ENCODE measurements at places on chromosomes 4 and X.

- DNase-seq, result no peak
Measured at GRCh38 chr4:182221987-182222386, 21.2 kb upstream of the TENM3 start.

DNA sequence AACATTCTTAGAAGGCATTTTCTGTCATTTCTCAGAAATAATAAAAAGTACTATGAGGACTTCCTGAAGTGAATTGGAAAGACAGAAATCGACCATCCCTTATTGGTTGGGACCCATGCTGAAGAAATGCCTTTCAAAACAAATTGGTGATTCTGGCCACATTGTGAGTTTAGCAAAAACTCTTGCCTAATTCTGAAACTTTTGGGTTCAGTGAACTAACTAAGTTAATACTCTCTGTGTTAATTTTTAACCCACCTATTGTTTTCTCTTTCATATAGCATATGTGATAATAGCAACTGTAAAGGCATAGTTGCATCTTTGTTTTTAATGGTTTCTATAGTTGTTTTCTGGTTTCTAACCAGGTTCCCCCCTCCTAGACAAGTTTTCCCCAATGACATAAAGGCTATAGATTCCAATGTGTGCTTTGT, 129.3 kb upstream of the FAT1 start:
- no peak for DNase-seq

DNA sequence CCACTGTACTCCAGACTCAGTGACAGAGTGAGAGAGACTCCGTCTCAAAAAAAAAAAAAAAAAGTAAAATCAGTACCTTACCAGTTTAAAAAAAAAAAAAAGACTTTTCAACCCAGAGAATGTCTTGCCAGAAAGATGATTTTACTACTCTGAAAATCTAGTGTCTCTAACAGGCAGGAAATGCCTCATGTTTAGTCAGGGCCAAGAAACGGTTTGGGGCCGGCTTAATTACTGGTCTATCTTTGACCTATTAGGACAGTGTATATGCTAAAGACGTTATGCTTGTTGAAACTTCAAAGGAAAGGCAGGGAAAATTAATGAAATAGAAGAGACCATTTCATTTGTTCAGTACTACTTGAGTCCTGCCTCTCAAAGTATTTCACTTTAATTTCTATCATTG, 9.9 kb downstream of the BEND4 start:
- no peak for DNase-seq

DNA sequence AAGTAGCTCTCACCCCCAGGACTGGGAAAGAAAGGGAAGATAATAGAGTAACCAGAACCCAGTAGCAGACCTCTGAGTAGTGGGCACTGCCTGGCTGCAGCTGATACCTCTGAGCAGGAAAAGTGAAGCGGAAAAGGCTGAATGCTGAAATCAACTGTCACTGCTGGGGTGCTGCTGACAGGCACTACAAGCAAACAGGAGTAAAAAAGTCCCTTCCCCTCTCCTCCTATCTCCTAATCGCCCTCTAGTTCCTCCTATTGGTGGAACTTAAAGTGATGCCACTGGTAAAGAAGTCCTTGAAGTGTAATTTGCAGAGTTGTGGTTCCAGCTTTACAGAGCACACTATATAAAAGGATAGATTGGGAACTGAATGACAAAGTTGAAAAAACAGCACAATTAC, 32.8 kb upstream of the GLRB start:
- DNase-seq, result no peak

DNA sequence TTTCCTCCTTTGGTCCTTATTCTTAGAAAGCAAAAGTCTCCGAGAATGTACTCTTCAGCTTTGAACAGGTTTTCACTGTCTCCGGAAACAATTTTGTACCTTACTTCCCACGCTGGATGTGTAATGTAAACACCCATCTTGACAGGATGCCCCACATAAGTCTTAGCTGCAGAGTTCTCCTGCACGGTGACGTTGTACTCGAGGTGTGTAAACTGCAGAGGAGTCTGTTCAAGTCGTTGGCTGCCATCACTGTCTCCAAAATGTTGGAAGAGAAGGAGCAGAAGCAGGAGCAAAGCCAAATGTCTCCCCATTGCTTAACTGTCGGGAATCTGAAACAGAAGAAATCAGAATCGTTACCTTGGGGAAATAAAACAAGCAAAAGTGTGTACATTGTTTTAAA, 14.1 kb downstream of the FAT1 start:
- DNase-seq, result no peak

DNA sequence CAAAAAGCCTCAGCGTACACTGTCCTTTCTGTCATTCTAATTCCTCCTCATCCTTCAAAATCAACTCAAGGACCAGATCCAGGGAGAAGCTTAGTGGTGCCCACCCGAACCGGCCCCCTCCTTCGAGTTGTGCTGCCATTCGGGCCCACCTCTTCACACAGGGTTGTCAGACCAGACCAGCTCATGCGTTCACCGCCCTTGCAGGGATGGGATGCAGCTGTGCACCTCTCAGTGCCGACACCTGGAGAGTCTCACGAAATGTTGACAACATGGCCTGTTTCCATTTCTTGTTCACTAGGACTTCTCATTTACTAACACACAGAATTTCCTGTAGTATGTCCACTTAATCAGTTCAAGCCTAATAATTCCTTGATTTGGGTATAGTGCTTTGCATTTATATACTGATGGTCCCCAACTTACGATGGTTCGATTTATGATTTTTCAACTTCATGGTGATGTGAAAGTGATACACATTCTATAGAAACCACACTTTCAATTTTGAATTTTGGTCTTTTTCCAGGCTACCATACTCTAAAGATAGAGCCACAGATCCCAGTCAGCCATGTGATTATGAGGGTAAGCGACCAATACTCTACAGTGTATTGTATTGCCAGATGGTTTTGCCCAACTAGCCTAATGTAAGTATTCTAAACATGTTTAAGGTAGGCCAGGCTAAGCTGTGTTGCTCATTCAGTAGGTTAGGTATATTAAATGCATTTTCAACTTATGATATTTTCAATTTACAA, 23.3 kb downstream of the PKD2 start:
- no peak for DNase-seq

- no peak for DNase-seq
Measured at GRCh38 chr4:164621886-164622521, 131.9 kb upstream of the SMIM31 start.

- no peak for DNase-seq
Measured at GRCh38 chr4:69576251-69576877, 63.1 kb downstream of the UGT2A2 start.

DNA sequence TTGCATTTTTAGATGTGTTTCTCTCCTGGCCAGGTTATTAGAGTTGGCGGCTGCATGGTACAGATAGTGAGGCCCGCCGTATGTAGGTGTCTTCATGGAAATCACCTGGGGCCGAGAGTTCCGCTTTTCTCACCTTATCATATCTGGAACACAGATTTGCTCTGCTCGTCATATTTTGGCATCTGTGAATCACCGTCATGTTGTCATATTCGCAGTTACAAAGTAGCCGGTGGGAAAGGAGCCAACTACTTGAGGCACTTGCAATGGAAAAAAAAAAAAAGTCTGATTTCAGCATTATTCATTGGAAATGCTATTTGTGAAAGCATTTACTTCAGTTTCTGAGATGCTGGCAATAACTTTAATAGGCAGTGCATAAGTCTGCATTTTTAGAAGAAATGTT, 1715.2 kb upstream of the TENM3 start:
- no peak for DNase-seq

- DNase-seq, result no peak
Measured at GRCh38 chr4:101140228-101140627, 207.1 kb downstream of the PPP3CA start.

DNA sequence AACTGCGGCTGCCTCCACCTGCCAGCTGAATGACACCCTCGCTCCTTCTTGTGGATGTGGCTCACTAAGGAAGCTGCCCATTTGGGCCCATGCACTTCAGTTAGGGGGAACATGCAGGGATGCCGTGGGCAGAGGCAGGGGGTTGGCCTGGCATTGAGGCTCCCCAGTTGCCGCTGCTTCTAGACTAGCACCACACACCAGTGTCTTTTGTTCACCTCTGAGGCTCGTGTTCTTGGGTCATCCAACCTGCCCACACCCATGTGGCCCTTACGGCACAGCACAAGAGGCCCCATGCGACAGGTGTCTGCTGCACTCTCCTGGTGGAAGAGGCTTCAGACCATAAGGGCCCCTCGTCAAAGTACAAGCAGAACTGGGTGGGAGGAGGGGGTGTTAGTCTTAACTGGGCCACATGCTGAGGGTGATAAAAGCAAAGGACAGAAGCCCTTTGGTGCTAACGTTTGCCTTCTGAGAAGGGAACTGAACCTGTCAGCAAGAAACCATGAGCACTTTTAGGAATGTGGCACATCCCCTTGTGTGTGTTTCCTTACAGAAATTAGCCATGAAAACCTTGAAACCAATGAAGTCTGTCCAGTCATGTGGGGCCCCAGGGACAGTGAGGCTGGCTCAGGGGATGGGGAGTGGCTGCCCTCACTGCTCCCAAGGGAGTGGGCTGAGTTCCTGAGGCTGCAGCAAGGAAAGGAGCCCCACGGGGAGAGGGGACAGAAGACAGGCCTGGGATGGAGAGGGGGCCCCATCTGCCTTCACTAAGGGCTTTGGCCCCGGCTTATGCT, 39.2 kb downstream of the MAP7D3 start:
- DNase-seq, result no peak

- DNase-seq, result no peak
Measured at GRCh38 chr4:8778760-8779159, 92.9 kb downstream of the HMX1 start.

DNA sequence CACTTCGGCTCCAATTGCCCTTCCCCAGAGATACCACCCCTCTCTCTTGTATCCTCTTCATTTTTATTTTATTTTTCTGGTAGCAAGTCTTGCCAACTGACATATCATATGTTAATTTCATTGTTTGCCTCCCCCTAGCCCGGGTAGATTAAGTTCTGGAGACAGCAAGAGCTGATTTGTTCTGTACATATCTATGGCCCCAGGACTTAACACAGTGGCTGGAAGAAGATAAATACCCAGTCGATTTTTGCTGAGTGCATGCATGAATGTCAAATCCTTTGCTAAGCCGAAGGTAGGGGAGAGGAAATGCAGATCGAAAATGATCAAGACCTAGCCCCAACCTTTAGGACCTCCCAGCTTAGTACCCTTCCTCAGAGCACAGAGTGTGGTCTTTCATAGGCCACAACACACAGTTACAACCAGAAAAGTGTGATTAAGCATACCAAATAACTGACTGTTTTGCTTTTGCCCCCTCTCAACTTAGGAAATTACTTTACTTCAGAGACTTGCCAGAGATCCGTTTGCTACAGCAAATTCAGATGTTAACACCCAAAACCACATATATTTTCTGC, 58.7 kb upstream of the KLF3 start:
- no peak for DNase-seq

DNA sequence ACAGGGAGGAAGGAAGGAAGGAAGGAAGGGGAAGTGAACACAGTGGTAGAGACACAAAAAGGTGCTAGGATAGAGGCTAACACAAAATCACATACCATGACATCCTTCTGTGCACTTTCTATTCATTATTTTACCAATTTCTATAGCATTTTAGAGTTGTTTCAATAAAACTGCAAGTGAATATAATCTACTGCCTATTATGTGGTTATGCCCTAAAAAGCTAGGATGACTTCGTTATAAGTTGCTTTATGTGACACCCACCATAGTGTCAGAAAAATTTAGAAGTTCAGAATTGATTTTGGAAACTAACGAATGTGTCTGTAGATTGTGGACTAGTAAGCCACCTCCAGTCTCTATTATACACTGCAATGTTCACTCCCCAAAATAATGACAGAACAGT, 59.4 kb upstream of the EDNRA start:
- DNase-seq, result no peak

DNA sequence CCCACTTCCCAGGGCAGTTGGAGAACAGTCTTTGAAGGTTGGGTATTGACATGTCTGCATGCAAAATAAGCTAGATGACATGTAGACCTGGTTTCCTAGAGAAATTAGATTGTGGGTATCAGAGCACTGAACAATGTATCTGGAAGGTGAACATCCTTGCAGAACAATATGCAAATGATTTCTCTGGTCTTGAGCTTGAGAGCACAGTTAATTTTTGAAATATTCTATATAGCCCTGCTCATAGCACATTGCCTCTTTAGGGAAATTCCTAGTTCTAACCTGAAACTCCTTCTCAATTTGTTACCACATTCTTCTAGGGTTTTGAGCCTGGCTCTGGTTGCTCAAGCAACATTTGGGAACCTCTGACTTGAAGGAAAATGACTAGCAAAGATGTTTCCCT, 41.6 kb upstream of the LAS1L start:
- no peak for DNase-seq

GRCh38 chr4:45172636-45173035, 446.3 kb upstream of the GNPDA2 start:
- no peak for DNase-seq

- peak; percentile 62 for DNase-seq
Measured at GRCh38 chrX:136147315-136147901, at the start of gene FHL1. FHL1 (plus strand) TSS chrX:136147533.

DNA sequence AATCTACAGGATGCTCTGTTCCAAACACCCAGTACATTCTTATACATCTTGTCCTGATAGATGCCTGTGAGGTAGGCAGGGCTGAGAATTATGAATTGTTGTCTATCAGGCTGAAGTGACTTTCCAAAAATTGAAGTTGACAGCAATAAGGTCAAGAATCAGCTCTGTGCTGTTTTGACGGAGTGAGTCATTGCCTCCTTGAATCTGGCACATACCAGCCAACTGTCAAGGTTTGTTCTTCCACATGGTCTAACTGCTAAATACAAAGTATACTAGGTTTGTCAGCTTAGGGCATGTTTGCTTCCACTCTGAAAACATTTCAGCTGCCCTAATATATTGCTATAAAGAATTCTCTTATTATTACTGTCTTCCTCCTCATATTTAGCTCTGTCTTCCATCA, 32.3 kb downstream of the SH3RF1 start:
- no peak for DNase-seq

- no peak for DNase-seq
Measured at GRCh38 chr4:15920723-15921591, 17.6 kb downstream of the FGFBP1 start.

All from head of caudate nucleus (tissue), 42 donors.